Ascending aorta (tissue), 2 donors: ENCODE measurements at places on chromosomes 4 and X.

DNA sequence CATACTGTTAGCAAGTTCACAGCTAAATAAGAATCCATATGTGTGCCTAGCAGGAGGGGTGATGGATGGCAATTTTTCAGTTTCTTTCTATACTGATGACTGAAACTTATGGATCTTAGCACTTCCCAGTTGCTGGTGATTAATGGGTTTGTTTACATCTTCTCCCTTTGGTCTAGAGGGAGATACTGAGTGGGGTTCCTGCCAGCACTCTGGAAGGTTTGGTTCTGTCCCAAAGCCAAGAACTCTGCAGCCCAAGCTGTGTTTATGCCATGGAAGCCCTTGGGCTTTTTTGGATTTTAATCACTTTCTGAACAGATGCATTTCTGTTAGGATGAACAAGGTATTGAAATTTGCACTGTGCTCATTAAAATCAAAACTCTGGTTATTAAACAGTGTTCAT, 43.5 kb downstream of the DDIT4L start:
- DNase-seq: no peak

- no peak for DNase-seq
Measured at GRCh38 chrX:118392716-118393115, 46.8 kb downstream of the WDR44 start.

- DNase-seq: peak; percentile 74
Measured at GRCh38 chr4:15779306-15779705, 1.2 kb downstream of the CD38 start.

- no peak for DNase-seq
Measured at GRCh38 chr4:88927420-88927819, 129.6 kb downstream of the FAM13A start.

DNA sequence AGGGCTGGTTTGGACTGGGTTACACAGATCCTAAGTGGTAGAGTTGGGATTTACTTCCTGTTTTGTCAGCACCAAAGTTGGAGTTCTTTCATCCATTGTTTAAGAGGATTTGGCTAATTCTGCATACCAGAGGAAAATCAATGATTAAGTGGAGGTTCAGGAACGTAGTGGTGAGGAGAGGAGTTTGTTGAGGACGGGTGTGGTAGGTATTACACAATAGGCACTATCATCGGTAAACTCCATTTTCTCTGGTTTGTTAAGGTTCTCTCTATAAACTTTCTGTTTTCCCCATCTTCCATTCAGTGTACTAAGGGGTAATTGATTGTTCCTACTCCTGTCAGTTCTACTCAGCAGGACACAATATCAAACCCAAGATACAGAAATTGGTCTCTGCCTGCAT, 107.5 kb upstream of the VCX2 start:
- no peak for DNase-seq

- DNase-seq: no peak
Measured at GRCh38 chr4:71692963-71693362, 90.9 kb downstream of the GC start.
